ENCODE measurements at places on chromosomes 11 and 22.

- no peak for DNase-seq
Observed at GRCh38 chr22:20430101-20430719, 7.4 kb downstream of the SCARF2 start.

DNA sequence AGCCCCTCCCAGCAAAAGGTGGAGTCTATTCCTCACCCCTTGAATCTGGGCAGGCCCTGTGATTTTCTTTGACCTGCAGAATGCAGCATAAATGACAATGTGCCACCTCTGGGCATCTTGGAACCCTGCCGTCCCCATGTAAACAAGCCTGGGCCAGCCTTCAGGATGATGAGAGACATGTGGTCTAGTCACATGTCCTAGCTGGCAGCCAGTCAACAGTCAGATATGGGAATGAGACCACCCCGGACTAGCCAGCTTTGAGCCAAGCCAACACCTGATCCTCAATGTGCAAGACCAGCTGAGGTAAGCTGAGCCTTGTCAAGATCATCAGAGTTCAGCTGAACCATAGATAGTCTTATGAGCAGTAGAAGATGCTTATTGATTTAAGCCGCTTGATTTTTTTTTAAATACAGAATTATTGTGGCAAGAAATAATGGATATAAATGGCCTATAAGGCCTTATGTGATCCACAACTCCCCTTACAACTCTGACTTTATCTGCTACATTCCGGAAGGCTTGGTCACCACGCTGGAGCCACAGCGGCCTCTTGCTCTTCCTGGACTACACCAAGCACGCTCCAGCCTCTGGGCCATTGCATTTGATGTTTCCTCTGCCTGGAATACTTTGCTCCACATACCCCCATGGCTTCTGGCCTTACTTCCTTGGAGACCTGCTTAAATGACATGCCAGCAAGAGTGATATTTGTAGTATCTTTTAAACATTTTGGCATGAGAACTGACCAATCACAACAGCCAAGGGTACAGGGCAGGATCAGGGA lies 225.9 kb upstream of the SESN3 start:
- peak; percentile 62 for DNase-seq

- no peak for DNase-seq
Observed at GRCh38 chr11:60375316-60375715, 3.0 kb upstream of the MS4A7 start.

GRCh38 chr22:28999510-28999909 lies 62.1 kb downstream of the C22orf31 start:
- no peak for DNase-seq

GRCh38 chr11:71499125-71499524 lies 27.9 kb upstream of the KRTAP5-7 start:
- no peak for DNase-seq

Measured in fibroblast of skin of back (primary cell).